ENCODE measurements at places on chromosomes 4 and X. TPM values are rescaled to one million over a fixed set of nuclear protein-coding genes. Genes with fewer than 3 reads are reported as not detected.

GRCh38 chrX:109487640-109488039 lies 5.8 kb upstream of the GUCY2F start:
- H3K4me1 ChIP-seq, result no peaks in the 10 kb centered on the region
- H3K27ac ChIP-seq, result no peak overlapping the region
- no peaks in the 10 kb centered on the region for H3K27me3 ChIP-seq
- no peak for DNase-seq
- no peak overlapping the region for H3K4me3 ChIP-seq
- H3K36me3 ChIP-seq, result no peaks in the 10 kb centered on the region

DNA sequence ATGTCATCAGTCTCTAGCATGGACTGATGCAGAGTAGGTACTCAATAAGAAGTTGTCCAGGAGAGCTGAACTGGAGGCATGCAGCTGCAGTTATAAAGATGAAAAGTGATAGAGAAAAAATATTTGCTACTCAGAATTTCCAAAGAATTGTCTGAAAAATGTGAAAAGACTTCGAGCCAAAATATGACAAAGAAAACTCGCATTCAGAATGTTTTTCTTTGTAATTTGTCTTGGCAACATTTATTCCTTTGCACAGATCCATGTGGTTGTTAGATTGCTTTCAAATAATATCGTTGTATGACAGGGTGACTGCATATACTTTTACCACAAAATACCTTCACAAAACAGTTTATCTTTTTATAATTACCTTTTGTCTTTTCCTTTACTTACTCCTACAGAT lies 128.0 kb upstream of the SLC4A4 start:
- H3K4me3 ChIP-seq, result no peak overlapping the region
- H3K27ac ChIP-seq, result no peak overlapping the region
- DNase-seq, result no peak
- no peaks in the 10 kb centered on the region for H3K27me3 ChIP-seq
- no peaks in the 10 kb centered on the region for H3K36me3 ChIP-seq

DNA sequence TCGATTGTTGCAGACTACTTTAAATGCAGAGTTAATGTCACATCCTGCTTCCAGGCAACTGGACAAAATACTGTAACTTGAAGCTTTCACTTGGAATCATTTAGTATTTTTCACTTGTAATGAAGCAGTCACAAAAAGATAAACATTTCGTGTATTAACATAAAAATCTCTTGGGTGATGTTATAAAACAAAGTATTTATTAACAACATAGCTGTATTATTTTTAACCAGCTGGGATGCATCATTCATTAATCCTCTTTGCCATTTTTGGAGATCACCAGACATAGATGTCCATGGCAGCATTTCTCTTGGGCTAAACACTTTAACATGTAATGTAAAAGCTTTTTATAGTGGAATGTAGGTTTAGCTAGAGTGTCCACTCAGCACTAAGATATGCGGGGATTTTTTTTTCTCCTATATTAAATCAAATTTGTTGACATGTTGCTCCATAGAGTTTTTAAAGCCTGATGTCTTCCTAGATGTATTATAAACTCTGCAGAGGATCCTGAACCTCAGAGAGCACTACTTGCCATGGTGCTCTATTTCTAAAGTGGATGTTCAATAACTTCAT lies 193.7 kb upstream of the SPANXN4 start:
- no peak for DNase-seq
- H3K36me3 ChIP-seq, result no peaks in the 10 kb centered on the region
- no peaks in the 10 kb centered on the region for H3K4me1 ChIP-seq
- H3K27ac ChIP-seq, result no peak overlapping the region
- no peak overlapping the region for H3K4me3 ChIP-seq
- H3K27me3 ChIP-seq, result no peaks in the 10 kb centered on the region

DNA sequence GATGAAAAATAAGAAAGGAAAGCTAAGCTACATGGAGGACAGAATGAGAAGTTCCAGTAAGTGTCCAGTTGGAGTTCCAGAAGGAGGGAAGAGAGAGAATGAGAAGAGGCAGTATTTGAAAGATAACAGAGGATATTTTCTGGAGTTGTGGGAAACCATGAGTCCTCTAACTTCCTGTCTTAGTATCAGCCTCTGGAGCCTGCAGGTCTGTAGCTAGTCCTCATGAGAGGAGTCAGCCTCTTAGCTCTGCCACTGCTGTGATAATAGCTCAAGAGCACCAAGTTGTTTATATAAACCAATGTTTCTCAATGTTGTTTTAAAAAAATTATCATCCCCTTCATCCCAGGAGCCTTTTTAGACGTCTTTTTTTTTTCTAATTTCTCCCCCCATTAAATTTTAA lies 2.4 kb upstream of the PLAC1 start:
- peaks cover 3% of the 10 kb centered on the region for H3K4me1 ChIP-seq
- no peak overlapping the region for H3K27ac ChIP-seq
- H3K27me3 ChIP-seq, result peaks cover 26% of the 10 kb centered on the region
- H3K4me3 ChIP-seq, result no peak overlapping the region
- no peak for DNase-seq

DNA sequence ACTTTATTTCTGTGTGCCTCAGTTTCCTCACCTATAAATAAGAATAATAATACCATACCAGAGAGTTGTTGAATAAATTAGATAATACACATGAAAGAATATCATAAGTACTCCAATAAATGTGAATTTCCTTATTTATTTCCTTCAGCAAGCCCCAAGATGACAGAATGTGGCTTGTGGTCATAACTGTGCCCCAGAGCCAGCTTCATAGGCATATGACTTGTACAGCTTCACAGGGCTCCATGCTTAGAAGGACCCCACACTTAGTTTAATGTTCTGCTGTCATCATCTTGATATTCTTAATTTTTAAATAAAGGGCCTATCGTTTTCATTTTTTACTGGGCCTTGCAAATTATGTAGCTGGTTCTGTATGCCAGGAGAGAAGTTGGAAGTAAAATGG lies 25.3 kb downstream of the VSIG4 start:
- H3K27me3 ChIP-seq, result no peaks in the 10 kb centered on the region

GRCh38 chr4:101019941-101020401 lies 327.4 kb downstream of the PPP3CA start:
- H3K27ac ChIP-seq, result peak overlapping the region; percentile 59
- peaks cover 53% of the 10 kb centered on the region for H3K4me1 ChIP-seq
- peaks cover 10% of the 10 kb centered on the region for H3K36me3 ChIP-seq
- H3K4me3 ChIP-seq, result no peak overlapping the region

GRCh38 chrX:45801554-45801953 lies 600.9 kb upstream of the DIPK2B start:
- H3K4me1 ChIP-seq, result peaks cover 71% of the 10 kb centered on the region
- no peak for DNase-seq
- no peaks in the 10 kb centered on the region for H3K27me3 ChIP-seq
- peak overlapping the region; percentile 92 for H3K27ac ChIP-seq

GRCh38 chrX:11944501-11944900 lies 186.5 kb downstream of the MSL3 start:
- no peak overlapping the region for H3K4me3 ChIP-seq
- H3K27me3 ChIP-seq, result peaks cover 6% of the 10 kb centered on the region
- H3K36me3 ChIP-seq, result no peaks in the 10 kb centered on the region
- no peaks in the 10 kb centered on the region for H3K4me1 ChIP-seq
- peak; percentile 20 for DNase-seq

Gene HHIP
- total RNA-seq, result not detected

- H3K36me3 ChIP-seq, result no peaks in the 10 kb centered on the region
- no peak overlapping the region for H3K4me3 ChIP-seq
- no peaks in the 10 kb centered on the region for H3K4me1 ChIP-seq
Measured at GRCh38 chr4:86247906-86248305, 111.9 kb downstream of the MAPK10 start.

DNA sequence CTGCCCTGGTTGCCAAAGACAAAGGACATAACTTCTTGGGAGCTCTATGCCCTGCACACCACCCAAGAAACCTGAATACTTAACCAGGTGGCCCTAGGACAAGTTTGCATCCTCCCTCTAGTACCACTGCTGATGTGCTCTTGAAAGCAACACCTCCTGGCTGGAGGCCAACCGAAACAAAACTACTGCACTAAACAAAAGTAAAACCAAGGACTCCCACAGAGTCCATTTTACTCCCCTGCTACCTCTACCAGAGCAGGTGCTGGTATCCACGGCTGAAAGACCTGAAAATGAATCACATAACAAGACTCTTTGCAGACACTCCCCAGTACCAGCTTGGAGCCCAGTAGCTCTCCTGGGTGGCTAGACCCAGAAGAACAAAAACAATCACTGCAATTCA lies 941.8 kb downstream of the RAPGEF2 start:
- no peak overlapping the region for H3K4me3 ChIP-seq
- H3K36me3 ChIP-seq, result no peaks in the 10 kb centered on the region
- no peaks in the 10 kb centered on the region for H3K4me1 ChIP-seq
- no peaks in the 10 kb centered on the region for H3K27me3 ChIP-seq

DNA sequence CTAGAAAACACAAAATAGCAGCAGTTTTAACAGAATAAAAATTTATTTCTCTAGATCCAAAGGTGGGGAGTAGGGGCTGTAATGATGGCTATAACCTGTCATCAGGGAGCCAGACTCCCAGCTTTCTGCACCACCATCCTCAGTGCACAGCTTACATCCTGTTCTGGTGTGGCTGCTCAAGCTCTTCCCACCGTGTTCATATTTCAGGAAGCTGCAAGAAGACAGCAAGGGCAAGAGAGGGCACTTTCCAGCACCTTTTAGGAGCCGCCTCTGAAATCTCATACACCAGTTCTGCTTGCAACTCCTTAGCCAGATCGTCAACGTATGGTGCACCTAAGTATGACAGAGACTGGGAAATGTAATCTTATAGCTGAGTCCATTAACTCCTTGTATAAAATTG lies 253.7 kb downstream of the CENPC start:
- DNase-seq, result no peak
- H3K27ac ChIP-seq, result no peak overlapping the region
- H3K4me1 ChIP-seq, result no peaks in the 10 kb centered on the region
- no peaks in the 10 kb centered on the region for H3K27me3 ChIP-seq
- H3K36me3 ChIP-seq, result no peaks in the 10 kb centered on the region
- no peak overlapping the region for H3K4me3 ChIP-seq

DNA sequence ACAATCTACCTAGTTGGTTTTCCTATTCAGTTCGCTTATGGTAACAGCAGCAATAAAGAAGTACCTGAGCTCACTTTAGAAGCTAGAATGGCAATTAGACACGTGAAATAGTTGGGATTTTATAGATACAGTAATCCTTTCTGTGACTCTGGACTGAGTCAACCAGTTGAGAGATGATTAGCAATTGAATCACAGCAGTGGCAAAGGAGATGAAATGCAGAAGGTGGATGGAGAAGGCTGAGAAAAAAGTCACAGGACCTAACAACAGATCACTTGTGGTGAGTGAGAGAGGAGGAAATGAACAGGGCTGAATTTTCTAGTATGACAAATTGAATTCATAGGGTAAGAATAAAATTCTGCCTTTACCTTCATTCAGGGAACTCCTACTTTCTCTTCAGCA lies 197.1 kb upstream of the MAGEB18 start:
- H3K4me1 ChIP-seq, result no peaks in the 10 kb centered on the region
- no peaks in the 10 kb centered on the region for H3K27me3 ChIP-seq
- H3K36me3 ChIP-seq, result no peaks in the 10 kb centered on the region
- no peak overlapping the region for H3K27ac ChIP-seq
- no peak overlapping the region for H3K4me3 ChIP-seq

Measured in activated CD4-positive, alpha-beta T cell treated with anti-CD3 and anti-CD28 coated beads for 36 hours (primary cell).